ENCODE measurements at places on chromosomes 2 and 18.

DNA sequence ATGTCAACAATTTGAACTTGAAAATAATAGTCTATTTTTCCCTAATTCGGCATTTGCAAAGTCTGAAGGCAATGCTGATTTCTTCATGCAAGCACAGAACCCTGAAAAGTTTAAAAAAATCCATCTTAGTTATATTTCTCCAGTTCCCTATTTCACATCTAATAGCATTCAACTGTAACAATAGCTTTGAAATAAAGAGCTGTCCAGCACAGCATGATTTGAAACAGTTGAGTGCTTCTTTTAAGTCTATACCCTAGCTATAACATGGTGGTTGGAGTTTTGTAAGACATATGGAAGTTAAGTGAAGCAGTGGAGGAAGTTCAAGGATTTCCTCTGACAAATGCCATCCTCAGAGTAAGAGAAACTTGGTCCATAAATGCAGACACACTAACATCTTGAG, 691.9 kb downstream of the ERBB4 start:
- no peaks in the 10 kb centered on the region for H3K27me3 ChIP-seq
- H3K36me3 ChIP-seq, result no peaks in the 10 kb centered on the region
- H3K4me1 ChIP-seq, result peaks cover 14% of the 10 kb centered on the region
- DNase-seq, result no peak

- H3K4me3 ChIP-seq, result no peak overlapping the region
- H3K36me3 ChIP-seq, result no peaks in the 10 kb centered on the region
- no peak overlapping the region for H3K27ac ChIP-seq
- H3K4me1 ChIP-seq, result no peaks in the 10 kb centered on the region
Measured at GRCh38 chr2:71671895-71672825, 218.8 kb downstream of the DYSF start.

DNA sequence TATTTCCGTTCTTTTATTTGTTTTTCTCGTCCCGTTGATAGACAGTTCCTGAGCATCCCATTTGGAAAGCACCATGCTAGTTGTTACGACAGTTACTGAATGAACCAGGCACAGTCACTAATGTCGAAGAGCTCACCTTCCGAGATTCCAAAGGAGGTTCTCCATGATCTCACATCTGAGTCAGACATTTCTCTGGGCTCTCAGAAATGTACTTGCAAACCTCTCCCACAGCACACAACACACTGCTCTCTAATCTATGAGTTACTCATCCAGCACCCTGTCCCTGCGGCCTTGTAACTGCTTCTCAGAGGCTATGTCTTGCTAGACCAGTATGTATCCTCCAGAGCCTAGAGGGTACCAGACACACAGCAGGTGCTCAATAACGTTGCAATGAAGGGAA, 174.7 kb downstream of the DNER start:
- no peak overlapping the region for H3K27ac ChIP-seq
- no peaks in the 10 kb centered on the region for H3K27me3 ChIP-seq
- H3K4me1 ChIP-seq, result no peaks in the 10 kb centered on the region
- H3K4me3 ChIP-seq, result no peak overlapping the region
- no peak for DNase-seq
- no peaks in the 10 kb centered on the region for H3K36me3 ChIP-seq

DNA sequence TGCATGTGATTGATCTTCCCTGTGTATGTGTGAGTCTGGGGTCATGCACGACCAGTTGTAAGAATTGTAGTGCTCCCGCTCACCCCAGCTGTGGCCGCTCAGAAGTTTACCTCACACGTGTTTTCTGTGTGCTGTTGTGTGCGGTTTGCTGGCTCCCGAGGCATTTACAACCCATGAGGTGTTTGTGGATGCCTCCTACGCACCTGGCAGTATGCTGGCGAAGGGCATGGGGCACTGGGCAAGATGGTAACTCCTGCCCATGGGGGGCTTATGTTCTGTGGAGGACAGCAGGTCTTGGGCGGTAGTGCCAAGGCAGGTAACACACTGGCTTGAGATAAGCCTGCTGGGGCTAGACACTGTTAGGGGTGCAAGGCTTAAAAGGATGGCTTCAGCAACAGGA, 102.6 kb upstream of the HS6ST1 start:
- no peak for DNase-seq
- no peaks in the 10 kb centered on the region for H3K27me3 ChIP-seq
- H3K4me1 ChIP-seq, result no peaks in the 10 kb centered on the region
- H3K27ac ChIP-seq, result no peak overlapping the region
- no peak overlapping the region for H3K4me3 ChIP-seq

- H3K27ac ChIP-seq, result no peak overlapping the region
- H3K4me1 ChIP-seq, result no peaks in the 10 kb centered on the region
- no peaks in the 10 kb centered on the region for H3K27me3 ChIP-seq
- H3K36me3 ChIP-seq, result no peaks in the 10 kb centered on the region
- DNase-seq, result no peak
- no peak overlapping the region for H3K4me3 ChIP-seq
Measured at GRCh38 chr18:4017480-4017879, 437.6 kb downstream of the DLGAP1 start.

DNA sequence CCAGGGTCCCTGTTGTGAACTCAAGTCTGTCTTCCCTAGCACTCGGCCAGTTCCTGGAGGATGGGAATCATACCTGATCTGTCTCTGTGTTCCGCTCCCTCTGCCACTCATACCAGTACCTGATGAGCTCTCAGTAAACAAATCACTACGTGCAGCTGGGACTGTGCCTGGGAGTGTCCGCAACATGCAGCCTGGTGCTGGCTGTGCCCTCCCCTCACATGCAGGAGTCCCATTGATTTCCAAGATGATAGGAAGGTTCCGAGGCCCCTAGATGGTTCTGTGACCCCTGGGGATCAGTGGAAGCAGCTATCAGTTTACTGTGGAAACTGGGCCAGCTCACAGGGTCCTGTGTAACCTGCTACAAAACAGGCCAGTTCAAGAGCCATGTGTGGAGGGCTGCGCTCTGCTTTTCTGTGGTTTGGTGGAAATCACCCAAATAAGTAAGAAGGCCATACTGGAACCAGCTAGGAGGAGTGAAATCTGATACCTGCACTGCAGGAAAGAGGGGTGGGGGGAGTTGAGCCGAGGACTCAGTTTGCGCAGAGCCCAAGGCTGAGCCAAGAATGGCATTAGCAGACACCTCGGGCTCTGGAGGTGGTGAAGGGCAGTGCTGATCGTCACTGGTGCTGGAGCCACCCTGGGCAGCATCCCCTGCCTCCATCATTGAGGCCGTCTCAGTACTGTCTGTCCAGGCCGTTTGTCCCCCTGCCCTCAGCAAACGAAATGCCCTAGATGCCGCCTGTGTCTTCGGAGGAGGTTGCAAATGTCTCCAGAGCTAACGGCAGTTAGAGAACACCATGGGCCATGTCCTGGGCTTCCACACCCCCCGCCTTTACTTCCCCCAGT, 93.3 kb downstream of the KLHL29 start:
- H3K27ac ChIP-seq, result no peak overlapping the region
- no peak overlapping the region for H3K4me3 ChIP-seq
- peaks cover 4% of the 10 kb centered on the region for H3K36me3 ChIP-seq
- no peak for DNase-seq
- peaks cover 34% of the 10 kb centered on the region for H3K4me1 ChIP-seq

GRCh38 chr2:237065071-237065377, 20.7 kb upstream of the COPS8 start:
- H3K36me3 ChIP-seq, result no peaks in the 10 kb centered on the region
- H3K4me3 ChIP-seq, result no peak overlapping the region
- H3K27me3 ChIP-seq, result no peaks in the 10 kb centered on the region
- H3K4me1 ChIP-seq, result peaks cover 34% of the 10 kb centered on the region
- no peak for DNase-seq

- no peak overlapping the region for H3K4me3 ChIP-seq
- no peaks in the 10 kb centered on the region for H3K36me3 ChIP-seq
- DNase-seq, result peak; percentile 13
- H3K27me3 ChIP-seq, result no peaks in the 10 kb centered on the region
- no peak overlapping the region for H3K27ac ChIP-seq
Measured at GRCh38 chr18:3511980-3512379, 62.0 kb downstream of the TGIF1 start.

GRCh38 chr2:103594823-103595222, 833.0 kb downstream of the TMEM182 start:
- H3K27ac ChIP-seq, result no peak overlapping the region
- no peak for DNase-seq
- no peaks in the 10 kb centered on the region for H3K4me1 ChIP-seq
- no peaks in the 10 kb centered on the region for H3K36me3 ChIP-seq

- H3K4me1 ChIP-seq, result no peaks in the 10 kb centered on the region
- no peak for DNase-seq
- no peaks in the 10 kb centered on the region for H3K27me3 ChIP-seq
- no peaks in the 10 kb centered on the region for H3K36me3 ChIP-seq
- no peak overlapping the region for H3K4me3 ChIP-seq
Measured at GRCh38 chr2:99708231-99708630, 218.4 kb upstream of the REV1 start.

- H3K27ac ChIP-seq, result no peak overlapping the region
- H3K4me1 ChIP-seq, result peaks cover 19% of the 10 kb centered on the region
- no peaks in the 10 kb centered on the region for H3K36me3 ChIP-seq
- no peak overlapping the region for H3K4me3 ChIP-seq
- no peak for DNase-seq
Measured at GRCh38 chr2:26020231-26020640, 13.6 kb upstream of the RAB10 start.

- H3K27ac ChIP-seq, result no peak overlapping the region
- H3K4me1 ChIP-seq, result peaks cover 9% of the 10 kb centered on the region
- no peaks in the 10 kb centered on the region for H3K36me3 ChIP-seq
- H3K4me3 ChIP-seq, result no peak overlapping the region
Measured at GRCh38 chr2:10255189-10256030, 47.3 kb upstream of the HPCAL1 start.

DNA sequence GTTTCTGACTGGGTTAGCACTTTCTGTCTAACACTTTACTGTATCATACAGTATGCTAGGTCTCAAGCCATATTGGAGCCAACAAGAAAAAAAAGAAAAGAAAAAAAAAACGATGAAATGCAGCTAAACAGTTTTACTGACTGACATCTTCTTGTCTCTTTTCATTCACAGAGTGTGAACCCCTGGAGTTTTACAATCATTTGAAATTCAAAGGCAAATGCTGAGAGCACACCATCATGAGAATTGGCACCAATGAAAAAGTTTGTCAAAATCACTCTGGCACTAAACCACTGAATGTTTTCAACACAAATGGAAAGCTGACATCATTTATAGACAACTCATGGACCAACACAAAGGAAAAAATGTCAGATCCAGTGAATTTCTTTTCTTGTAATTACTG, 513.3 kb downstream of the LRRTM4 start:
- H3K4me3 ChIP-seq, result no peak overlapping the region
- no peak overlapping the region for H3K27ac ChIP-seq

GRCh38 chr2:10732924-10733565, 11.6 kb downstream of the ATP6V1C2 start:
- no peak overlapping the region for H3K27ac ChIP-seq
- H3K36me3 ChIP-seq, result no peaks in the 10 kb centered on the region
- H3K4me3 ChIP-seq, result no peak overlapping the region
- H3K4me1 ChIP-seq, result no peaks in the 10 kb centered on the region
- peaks cover 10% of the 10 kb centered on the region for H3K27me3 ChIP-seq

GRCh38 chr2:133801946-133802345, 233.7 kb upstream of the NCKAP5 start:
- H3K27me3 ChIP-seq, result no peaks in the 10 kb centered on the region
- H3K36me3 ChIP-seq, result no peaks in the 10 kb centered on the region
- no peak for DNase-seq
- no peak overlapping the region for H3K4me3 ChIP-seq
- no peaks in the 10 kb centered on the region for H3K4me1 ChIP-seq
- H3K27ac ChIP-seq, result no peak overlapping the region

DNA sequence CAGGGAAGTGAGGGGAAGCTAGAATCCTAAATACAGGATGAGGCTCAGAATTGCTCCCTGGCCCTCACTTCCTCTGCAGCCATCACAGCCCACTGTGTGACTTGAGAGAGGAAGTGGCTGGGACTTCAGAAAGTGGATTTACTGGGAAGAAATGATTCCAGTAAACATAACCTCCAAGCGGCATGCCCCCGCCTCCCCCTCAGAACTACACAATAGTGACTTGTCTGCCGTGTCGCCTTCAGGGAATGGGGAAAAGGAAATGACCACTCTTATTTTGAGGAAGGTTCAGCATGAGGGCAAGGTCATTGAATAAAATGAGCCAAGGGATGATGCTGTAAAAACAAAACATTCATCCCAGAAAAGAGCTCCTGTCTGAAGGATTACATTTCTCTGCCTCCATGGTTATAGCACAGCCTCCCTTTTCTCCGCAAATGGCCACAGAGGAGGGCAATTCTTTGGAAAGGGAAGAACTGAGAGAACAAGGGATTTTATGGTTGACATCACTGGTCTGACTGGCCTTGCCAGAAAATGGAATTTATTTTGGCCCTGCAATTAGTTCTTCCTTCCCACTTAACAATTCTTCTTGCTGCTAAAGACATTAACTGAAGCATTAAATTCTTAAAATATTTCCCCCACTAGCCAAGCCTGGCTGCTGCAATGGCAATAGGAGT, 78.9 kb upstream of the DAPL1 start:
- H3K4me1 ChIP-seq, result peaks cover 6% of the 10 kb centered on the region
- no peak overlapping the region for H3K27ac ChIP-seq
- DNase-seq, result peak; percentile 28
- H3K36me3 ChIP-seq, result no peaks in the 10 kb centered on the region
- H3K4me3 ChIP-seq, result no peak overlapping the region
- H3K27me3 ChIP-seq, result no peaks in the 10 kb centered on the region

DNA sequence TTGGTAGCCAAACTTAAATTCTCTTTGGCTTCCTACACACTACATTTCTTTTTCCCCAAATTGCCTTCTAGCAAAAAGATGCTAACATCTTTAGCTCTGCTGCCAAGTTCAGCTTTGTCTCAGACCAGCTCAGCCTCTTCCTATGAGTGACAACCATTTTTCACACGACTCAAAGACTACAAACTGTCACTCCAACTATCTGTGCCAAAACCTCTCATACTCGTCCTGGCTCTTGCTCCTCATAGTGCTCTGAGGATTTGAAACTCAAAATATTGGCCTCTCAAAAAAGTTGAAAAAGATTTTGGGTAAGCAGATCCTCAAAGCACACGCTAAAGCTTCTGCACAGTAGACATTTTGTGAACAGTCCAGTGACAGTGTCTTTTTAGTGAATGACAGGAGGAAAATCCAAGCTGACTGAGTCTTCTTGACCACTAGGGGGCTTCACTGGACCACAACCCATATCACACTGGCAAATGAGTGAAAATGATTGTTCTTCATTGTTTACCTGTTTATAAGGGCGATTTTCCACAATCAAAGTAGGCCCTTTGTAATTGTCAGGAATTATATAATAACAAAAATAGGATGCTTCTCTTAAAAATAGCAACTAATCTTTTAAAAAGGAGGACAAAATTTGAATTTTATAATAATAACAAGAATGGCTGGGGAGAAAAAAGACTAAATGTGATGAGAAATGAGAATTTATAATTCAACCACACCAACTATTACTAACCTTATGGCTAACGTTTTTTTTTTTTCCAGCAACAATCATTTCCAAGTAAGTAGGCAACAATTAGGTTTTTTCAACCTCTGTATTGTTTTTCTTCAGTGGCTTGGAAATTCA, 85.5 kb upstream of the PGAP1 start:
- no peaks in the 10 kb centered on the region for H3K36me3 ChIP-seq
- no peaks in the 10 kb centered on the region for H3K27me3 ChIP-seq
- H3K4me3 ChIP-seq, result no peak overlapping the region
- peak; percentile 13 for DNase-seq

- DNase-seq, result no peak
- no peak overlapping the region for H3K4me3 ChIP-seq
- peaks cover 12% of the 10 kb centered on the region for H3K4me1 ChIP-seq
- H3K27ac ChIP-seq, result no peak overlapping the region
- no peaks in the 10 kb centered on the region for H3K27me3 ChIP-seq
Measured at GRCh38 chr2:112035786-112036185, 19.3 kb upstream of the TMEM87B start.

All from SJCRH30 (cell line).